ENCODE measurements at places on chromosomes 3 and 15.
A peak's percentile ranks its signal among the peaks of the same experiment; 100 is the strongest.

DNA sequence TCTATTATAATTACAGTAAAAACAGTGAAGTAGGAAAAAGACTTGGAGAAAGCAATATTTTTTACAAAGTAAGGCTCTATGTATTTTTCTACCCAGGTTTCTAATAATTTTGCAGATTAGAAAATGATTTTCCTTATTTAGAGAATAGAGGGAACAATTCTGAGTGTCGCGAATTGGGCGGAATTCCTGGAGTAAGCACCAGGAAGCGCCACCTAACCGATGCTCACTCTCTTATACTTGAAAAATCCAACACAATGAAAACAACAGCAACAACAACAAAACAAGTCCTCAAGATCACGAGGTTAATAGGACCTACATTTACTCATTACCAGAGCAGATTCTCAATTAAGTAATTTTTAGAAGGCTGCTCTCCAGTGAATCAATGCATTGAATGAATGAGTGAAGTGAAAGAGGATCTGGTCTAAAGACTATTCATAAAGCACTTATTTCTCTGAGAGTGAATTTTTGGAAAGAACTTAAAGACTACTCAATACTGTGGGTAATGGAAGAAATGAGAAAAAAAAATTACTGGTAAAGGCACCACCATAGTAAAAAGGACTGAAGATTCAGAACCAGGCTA lies 158.0 kb downstream of the MEIS2 start:
- DNase-seq, result no peak

DNA sequence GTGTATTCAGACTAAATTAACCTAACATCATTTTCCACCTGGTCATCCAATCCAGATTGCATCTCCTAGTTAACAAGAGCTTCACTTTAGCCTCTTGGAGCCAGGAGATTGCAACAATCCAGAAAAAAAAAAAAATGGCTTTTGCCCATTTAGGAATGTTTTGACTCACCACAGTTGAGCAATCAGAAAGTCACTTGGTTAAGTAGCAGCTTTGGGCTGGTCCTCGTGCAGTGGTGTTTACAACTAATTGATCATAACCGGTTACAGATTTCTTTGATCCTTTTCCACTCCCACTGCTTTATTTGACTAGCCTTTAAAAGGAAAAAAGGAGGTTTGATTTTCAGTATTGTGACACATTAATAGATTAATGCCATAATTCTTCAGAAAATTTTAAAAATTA lies 688.8 kb upstream of the CCDC54 start:
- no peak for DNase-seq

GRCh38 chr15:23606226-23606625 lies 40.8 kb downstream of the MKRN3 start:
- DNase-seq, result no peak

DNA sequence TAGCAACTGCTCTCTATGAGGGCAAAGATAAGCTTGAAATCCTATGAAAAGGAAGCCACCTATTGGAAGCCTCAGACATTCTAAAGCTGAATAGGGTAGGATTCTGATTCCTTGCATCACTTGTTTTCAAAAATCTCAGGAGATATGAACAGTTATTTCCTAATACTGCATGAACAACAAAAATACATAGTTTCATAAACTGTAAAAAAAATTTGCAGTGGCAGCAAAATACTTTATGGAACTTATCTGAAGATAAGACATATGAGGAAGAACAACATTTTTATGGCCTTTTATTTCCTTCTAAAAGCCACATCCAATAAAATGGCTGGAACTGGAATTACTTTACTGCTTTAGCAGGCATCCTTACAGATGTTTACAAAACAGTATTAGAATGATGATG lies 29.9 kb downstream of the AP3S2 start:
- DNase-seq, result no peak

DNA sequence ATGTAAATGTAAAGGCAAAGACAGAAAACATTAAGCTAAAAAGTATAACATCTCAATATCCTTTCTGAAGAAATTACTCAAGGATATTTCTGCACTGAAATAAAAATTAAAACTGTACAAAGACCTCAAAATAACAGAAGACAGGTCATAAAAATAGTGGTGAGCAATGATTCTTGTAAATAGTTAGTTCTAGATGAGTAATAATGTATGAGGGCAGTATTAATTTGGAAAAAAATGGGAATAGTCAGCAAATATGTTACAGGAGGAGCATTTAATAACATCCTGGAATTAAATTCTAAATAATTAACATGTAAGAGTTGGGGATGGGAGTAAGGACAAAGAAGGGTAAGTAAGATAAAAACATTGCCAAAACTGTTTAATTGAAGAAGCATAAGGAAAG lies 247.5 kb downstream of the DTWD1 start:
- no peak for DNase-seq

DNA sequence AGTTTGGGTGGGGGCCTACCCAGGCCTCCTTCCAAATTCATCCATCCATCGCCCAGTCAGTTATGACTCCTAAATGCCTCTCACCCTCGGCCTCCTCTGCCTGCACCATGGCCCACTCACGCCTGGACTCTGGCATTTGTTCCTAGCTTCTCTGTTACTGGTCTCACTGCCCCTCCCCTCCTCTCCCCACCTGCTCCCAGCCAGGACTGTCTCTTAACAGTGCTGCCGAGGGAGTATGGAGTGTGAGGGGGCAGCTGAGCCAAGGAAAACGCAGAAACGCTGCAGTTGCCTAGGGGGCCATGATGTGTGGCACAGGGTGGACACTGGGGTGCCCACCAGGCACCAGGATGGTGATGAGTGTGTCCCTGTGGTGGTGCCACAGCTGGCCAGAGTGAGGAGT lies 3.1 kb downstream of the RCCD1 start:
- DNase-seq, result no peak

DNA sequence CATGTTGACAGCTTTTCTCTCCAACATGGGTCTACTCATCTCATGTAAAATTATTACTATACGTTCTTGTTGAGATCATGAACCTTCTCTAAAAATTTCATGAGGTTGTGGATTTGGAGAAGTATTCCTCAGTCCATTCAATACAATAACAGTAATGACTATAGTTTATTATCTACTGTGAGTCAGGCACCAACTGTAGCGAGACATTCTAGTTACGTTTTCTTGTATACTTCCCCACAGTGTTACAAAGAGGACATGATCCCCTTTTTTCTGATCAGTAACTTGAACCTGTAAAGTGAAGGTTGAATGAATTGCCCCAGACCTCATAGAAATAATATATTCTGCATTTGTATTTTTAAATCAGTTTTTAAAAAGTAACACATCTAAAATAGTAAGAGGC lies 76.4 kb downstream of the AKAP13 start:
- DNase-seq, result no peak

DNA sequence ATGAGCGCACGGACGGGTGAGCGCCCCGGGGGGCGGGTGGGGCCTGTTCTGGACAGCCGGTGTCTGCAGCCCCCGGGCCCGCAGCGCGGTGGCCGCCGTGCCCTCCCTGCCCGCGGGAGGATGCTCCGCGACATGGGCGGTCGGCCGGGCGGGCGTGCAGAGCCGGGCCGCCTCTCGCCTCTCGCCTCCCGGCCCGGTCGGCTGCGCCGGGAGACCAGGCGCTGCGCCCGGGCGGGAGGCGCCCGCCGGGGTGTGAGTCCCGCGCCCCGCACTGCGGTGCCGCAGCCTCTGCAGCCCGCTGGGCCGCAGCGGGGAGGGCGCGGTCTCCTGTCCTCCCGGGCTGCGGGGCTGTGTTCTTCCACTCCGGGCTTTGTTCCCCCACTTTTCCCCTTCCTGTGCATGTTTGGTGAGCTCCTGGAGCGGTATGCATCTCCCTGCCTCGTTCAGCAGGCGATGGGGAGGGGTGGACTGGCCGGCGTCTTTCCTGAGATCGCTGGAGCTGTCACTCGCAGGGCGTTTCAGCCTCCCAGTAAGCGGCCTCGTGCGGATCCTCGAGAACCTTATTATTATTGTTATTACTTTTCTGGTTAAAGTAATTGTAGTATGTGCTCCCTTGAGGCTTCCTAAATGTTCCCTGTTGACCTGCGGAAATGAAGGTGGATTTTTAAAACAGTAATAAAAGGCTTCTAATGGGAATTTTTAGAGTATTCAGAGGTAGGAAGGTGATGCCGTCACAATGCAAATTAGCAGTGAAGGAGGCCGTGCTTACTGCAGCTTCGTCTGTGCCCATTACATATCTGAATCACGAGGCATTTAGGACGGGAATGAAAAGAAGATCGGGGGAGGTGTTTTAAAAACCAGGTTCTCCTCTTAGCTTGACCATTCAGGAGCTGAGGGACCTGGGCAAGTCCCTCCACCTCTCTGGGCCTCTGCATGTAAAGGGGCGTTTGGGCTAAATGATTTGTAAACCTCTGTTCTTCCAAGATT lies 593 bp downstream of the TMOD2 start:
- DNase-seq, result peak; percentile 36

DNA sequence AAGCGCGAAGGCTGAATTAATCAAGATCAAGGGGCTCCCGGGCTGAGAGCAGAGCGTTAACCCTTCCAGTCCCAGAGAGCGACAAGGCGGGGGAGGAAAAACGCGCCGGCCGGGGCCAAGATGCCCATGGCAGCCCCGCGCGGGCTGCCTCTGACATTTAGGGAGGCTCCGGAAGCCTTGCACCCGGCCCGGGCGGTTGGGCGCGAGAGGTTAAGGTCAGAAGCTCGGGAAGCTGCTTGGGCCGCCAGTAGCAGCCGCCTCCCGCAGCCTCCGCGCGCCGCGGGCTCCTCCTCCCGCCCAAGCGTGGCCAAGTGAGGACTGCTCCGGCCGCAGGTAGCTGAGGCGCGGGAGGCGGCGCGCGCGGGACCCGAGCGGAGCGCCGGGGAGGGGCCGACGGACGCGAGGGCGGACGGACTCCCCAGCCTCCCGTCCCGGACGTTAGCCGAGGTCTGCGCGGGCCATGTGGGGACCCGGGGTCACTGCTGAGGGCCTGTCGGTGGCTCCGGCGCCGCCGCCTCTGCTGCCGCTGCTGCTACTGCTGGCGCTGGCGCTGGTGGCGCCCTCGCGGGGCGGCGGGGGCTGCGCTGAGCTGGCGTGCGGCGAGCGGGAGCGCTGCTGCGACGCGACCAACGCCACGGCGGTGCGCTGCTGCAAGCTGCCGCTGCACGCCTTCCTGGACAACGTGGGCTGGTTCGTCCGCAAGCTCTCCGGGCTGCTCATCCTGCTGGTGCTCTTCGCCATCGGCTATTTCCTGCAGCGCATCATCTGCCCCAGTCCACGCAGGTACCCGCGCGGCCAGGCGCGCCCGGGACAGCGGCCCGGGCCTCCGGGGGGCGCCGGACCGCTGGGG lies at the start of gene C3orf80:
Gene C3orf80 (plus strand): TSS at position 247 of the 850 bp plus-strand sequence. CDS start 214 bp downstream, at position 461.
- peak; percentile 45 for DNase-seq

GRCh38 chr3:40458473-40458872 lies 1.3 kb downstream of the RPL14 start:
- no peak for DNase-seq

GRCh38 chr3:97910931-97911351 lies 61.3 kb downstream of the RIOX2 start:
- DNase-seq, result peak; percentile 51

GRCh38 chr3:31307131-31307785 lies 225.5 kb upstream of the STT3B start:
- DNase-seq, result no peak

DNA sequence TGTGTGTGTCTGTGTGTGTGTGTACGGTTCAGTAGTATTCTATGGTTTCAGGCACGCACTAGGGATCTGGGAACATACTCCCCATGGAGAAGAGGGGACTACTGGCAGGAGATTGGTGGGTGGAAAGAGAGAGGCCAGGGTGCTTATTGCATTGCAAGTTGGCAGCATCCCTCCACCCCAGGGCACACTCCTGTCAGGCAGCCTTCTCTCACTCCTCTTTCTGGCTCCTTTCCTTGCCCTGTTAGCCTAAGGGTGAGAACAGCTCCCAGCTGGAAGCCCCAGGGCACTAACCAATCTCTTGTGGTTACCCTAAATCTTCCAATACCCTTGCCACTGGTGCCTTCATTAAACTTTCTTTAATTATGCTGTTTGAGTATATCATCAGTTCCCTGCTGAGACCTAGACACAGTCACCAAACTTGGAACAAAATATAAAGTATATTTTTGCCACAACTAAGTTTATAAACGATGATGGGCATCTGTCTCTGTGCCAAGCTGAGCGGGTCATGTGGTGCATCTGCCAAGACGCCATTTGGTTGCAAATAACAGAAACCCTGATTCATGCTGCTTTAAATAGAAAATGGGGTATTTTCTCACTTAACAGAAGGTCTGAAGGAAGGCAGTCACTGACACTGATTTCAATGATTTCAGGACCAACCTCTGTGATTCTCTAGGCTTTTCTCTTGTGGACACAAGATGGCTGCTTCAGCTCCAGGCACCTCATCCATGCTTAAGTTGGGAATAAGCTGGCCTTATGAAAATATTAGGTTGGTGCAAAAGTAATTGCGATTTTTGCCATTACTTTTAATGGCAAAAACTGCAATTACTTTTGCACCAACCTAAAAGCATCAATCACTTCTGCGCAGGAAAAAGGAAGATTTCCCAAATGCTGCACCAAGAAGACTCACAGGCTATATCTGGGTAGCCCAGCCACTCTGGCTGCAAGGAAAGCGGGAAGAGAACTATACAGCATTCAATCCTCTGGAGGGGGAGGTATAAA lies 476.9 kb upstream of the PROK2 start:
- no peak for DNase-seq

GRCh38 chr3:131250466-131250865 lies 131.1 kb upstream of the NUDT16 start:
- no peak for DNase-seq

- no peak for DNase-seq
Measured at GRCh38 chr3:71958533-71958932, 173.6 kb upstream of the PROK2 start.

GRCh38 chr3:111764645-111765091 lies 94.4 kb upstream of the PHLDB2 start:
- no peak for DNase-seq

GRCh38 chr15:99279827-99280226 lies 28.5 kb downstream of the LRRC28 start:
- no peak for DNase-seq

DNA sequence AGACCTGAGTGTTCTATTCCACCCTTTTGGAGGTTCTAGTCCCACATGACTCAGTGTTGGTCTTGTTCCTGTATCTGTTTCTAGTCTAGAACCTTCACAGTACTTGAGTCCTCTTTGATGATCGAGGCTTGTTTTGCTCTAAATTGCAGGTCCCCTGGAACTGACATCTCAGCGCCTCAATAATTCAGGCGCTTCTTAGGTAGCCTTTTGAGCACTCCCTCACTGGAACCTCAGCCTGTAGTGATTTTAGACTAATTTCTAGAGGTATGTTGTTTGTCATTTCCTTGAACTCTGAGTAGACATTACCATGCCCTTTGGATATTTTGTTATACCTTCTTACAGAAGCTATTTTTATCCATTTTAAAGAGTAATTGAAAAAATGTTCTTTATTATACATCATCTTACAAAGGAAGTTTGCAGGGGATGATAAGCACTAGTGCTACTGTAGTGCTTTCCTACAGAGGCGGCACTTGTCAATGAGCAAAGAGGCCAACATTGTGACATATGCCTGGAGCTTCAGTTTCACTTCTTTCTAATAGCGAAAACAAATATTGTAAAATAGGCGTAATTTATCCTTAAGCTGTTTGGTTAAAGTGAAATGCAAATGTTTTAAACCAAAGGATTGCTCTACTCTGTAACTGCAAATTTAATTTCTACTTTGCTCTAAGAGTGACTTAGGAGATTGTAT lies 75.7 kb downstream of the EFL1 start:
- peak; percentile 86 for DNase-seq

GRCh38 chr15:60373745-60374144 lies 24.0 kb downstream of the ANXA2 start:
- DNase-seq, result no peak
